ENCODE measurements at places on chromosomes 12 and 14.

DNA sequence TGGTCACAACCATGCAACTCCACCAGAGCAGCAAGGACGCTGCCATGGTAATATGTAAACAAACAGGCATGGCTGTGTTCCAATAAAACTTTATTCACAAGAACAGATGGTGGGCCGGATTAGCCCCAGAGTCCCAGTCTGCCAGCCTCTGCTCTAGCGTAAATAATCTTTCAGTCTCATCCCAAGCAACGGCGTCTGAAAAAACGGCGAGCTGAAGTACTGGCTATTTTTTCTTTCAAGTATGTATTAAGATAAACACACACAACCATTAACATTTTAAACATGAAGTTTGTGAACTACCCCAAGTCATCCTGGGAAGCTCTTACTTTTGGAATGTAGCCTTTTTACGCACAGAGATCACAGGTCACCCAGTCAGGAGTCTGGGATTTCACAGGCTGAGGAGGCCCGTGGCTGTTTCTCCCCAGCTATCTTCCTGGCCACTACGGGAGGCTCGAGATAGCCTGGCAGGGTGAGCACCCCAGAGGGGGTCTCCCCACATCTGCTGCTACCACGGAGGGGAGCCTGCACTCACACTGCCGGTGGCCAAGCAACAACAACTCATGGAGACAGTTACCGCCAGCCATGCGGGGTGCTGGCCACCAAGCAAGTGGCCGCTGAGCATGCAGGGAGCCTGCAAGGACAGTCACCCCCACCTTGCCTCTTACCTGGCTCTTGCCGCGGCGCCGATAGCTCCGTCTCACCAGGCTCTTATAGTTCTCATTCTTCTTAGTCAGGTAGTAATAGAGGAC, 124.6 kb downstream of the RFLNA start:
- DNase-seq = no peak

GRCh38 chr12:109513051-109513450, 35.6 kb downstream of the UBE3B start:
- no peak for DNase-seq

DNA sequence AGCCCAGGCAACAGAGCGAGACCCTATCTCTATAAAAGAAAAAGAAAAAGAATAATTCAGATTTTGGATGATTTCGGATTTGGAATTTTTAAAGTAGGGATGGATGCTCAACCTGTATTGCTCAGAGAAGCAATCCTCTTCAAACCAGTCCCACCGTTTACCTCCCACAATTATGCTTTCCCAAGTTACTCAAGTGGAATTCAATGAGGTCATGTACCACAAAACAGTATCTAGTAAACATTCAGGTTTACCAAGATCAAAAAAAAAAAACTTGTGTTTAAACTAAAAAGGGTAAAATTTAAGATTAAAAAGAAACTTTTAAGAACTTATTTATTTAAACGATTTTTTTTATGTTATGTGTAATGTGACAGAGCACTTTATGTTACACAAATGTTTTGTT, 2.5 kb downstream of the KDM5A start:
- DNase-seq = no peak

DNA sequence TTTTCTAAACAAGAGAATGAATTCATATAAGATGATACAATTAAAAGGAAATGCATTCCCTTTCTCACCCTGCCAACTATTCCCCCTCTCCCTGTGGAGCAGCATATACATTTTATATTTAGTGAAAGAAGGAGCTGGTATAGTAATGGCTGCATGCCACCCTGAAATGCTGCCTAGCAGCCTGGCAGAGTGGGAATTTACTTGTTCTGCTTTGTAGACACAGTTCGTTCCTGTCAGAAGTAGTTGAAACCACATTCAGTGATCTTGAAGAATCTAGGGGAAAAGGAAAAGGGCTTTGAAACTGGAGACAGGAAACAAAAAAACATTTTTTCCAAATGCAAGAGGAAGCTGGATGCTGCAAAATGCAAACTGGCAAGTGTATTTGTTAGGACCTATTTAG, 176.0 kb upstream of the PLEKHA5 start:
- DNase-seq = no peak

Measured in activated naive CD8-positive, alpha-beta T cell treated with anti-CD3 and anti-CD28 coated beads, Interleukin-2, amount 50 U/mL, for 16 hours (primary cell).